ENCODE measurements at places on chromosomes 2 and 18. TPM values are rescaled to one million over a fixed set of nuclear protein-coding genes. Genes with fewer than 3 reads are reported as not detected.

The ZNF804A gene
- polyA plus RNA-seq, result not detected

The CCDC85A gene
- polyA plus RNA-seq, result 2.0 TPM

The OR6B2 gene
- polyA plus RNA-seq, result not detected

The TUBB8B gene
- polyA plus RNA-seq, result 0.15 TPM

The TIMM21 gene
- polyA plus RNA-seq, result 23.1 TPM

The PASK gene
- 3.4 TPM for polyA plus RNA-seq

The GALM gene
- 6.7 TPM for polyA plus RNA-seq

The RRM2 gene
- polyA plus RNA-seq, result 0.83 TPM

The KRTCAP3 gene
- 52.8 TPM for polyA plus RNA-seq

The BCL11A gene
- 0.30 TPM for polyA plus RNA-seq

The HOXD13 gene
- polyA plus RNA-seq, result not detected

The SULT1C4 gene
- 5.2 TPM for polyA plus RNA-seq

The RPRM gene
- polyA plus RNA-seq, result 0.07 TPM

The TRIM54 gene
- polyA plus RNA-seq, result 0.90 TPM

The CD28 gene
- polyA plus RNA-seq, result 0.25 TPM

Data from adipose tissue (tissue), 3 donors.